ENCODE measurements at places on chromosomes 11 and 22. TPM values are rescaled to one million over a fixed set of nuclear protein-coding genes. Genes with fewer than 3 reads are reported as not detected.

DNA sequence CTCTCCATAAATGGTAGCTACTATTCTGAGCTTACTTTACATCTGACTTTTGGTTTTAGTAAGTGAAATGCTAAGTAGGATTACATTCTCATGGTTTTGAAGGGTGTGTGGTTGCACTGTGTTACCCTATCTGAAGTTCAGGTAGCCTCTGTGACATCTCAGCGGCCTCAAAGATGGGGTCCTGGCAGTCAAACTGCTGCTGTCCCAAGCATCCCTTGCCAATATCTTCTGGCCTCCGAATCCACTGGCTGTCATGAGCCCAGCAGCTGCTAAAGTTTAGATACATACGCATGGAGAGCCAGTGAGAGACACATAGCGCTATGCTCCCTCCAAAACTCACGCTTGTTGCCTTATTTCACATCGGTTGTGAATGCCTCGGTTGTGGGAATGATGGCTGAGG is 34.9 kb downstream of the UBASH3B start:
- DNase-seq, result no peak

DNA sequence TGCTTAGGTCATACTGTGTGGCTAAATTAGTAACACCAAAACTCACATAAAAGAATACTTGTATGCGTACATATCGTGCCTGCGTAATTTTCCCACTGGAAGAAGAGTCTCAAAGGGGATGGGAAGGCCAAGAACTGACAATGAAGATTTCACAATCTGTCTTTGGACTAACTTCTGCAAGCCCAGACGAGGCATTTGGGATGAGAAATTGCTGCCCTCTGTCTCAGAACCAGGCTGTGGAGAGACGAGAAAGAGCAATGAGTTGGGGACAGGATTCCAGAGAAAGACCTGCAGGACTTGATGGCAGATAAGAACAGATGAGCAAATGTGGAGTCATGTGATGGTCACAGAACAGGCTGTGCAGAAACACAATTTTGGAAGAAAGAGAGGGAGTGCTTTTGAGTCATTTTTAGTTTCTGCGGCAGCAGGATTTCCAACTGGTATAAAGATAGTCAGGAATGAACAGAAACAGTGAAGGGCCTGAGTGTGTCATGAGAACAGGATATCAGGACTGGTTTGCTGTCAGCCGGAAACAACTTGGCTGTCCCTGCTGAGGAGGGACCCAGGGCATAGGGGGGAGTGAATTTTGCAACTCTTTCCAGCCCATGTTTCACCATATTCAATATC is 82.7 kb upstream of the CTSC start:
- no peak for DNase-seq

The FIBP gene
- 158 TPM for total RNA-seq

DNA sequence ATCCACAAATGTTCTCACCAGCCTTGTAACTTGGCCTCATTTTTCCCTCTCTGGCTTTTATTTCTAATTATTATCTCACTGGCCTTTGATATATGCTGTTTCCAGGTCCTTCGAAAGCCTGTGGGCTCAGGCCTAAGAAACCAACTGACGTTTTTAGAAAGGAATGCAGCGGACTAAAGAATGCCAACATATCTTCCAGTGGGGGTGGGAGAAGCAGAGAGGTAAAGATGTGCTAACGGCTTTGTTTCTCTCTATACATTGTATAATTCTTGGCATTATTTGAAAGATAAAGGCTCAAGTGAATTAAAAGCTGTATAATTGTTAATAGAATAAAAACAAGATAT is 28.2 kb downstream of the OR6Q1 start:
- DNase-seq, result peak; percentile 36

The HTR3B gene
- not detected for total RNA-seq

The VSIG2 gene
- total RNA-seq, result not detected

DNA sequence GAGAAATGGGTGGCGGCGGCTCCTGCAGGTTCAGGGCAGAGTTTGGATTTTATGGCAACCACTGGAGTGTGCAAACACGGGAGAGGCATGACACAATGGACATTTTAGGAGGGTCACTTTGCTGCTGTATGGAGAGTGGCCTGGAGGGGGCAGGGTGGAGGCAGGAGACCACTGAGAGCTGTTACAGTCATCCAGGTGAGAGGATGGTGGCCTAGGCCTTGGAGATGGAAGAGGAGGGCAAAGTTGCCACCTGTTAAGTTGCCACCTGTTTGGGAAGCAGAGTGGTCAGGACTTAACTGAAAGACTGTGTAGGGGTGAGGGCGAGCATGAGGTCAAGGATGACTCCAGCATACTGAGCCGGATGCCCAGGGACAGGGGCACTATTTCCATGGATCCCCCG is 2.3 kb upstream of the RAD9A start:
- DNase-seq, result no peak

- DNase-seq, result no peak
These were observed 27.5 kb upstream of the PLAAT3 start for GRCh38 chr11:63641727-63642126.

The C11orf24 gene
- total RNA-seq, result 27.2 TPM

- DNase-seq, result no peak
These were observed 9.7 kb downstream of the OR5AN1 start for GRCh38 chr11:59368238-59369022.

DNA sequence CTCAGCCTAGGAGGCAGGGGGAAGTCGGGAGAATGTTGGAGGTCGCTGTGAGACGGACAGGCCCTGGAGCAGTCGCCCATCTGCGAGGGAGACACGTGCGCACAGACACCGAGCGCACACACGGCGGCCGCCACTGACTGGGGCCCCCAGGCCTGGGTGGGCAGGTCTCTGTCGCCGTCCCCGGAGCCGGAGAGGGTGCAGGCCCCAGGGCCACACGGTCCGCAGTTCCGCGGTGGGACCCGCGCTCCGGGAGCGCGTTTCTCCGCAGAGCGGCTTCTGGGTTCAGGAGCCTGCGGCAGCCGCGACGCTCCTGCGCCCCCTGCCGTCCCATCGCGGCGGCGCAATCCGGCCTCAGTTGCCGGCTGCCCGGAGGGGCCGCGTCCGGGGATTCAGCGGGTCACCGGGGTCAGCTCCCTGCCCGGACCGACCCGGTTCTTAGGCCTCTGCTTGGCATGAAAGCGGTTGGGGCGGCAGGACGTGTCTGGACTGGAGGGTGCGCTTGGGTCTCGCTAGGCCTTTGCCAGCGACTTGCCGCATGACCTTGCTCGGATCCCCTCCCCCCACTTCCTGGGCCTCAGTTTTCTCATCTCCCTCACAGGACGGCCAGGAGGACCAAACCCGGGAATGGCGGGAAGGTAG is 31.2 kb downstream of the PDE2A start:
- no peak for DNase-seq

DNA sequence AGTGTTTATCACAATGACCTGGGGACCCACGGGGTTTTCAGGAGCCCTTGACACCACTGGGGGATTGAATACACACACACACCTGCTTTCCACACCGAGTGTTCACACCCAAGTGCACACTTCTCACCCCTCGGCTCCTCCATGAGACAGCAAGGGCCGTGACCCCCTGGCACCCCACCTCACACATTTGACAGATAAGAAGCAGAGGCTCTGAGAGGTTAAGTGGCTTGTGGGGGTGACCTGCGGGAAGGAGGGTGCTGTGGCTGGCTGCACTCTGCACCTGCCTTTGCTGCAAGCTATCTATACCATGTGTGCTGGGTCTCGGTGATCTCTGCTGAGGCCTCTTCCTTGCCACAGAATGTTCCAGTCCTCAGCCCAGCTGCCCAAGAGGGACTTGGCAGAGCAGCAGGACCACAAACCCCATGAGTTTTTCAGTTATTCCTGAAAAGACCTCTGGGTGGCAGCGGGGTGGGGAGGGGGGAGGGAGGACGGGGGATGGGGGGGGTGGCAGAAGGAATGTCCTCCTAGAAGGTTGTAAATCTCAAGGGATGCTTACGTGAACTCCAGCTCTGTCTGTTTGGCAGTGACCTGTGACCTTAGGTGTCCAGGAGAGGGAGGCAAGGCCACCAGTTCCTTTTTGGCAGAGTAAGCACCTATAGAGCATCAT is 47.9 kb upstream of the RFPL3 start:
- DNase-seq, result no peak

The OR4D5 gene
- not detected for total RNA-seq

DNA sequence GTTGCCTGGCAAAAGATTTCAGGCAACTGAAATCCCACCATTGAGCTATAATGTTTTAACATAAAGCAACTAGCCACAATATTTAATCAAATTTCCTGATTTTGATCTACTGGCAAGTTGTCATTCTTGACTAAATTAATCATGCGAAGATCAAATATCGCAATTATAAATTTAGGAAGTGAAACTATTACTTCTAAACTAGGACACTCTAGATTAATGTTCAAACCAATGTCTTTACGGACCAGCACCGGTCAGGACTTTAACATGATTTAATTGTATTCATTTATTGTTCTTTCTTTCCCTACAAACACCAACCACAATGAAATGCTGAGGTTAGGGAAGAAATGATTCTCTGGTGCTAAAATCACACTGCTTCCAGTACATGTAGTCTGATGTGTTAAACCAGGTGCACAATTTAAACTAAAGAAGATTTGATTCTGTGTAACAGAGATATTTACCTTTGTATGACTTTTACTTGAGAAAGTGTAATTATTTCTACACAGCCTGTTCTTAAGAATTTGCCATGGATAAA is 14.9 kb downstream of the GAS2 start:
- no peak for DNase-seq

GRCh38 chr11:35045236-35045820 is 93.6 kb upstream of the CD44 start:
- no peak for DNase-seq

- no peak for DNase-seq
These were observed 7.4 kb upstream of the TH start for GRCh38 chr11:2178906-2179494.

The UEVLD gene
- 23.6 TPM for total RNA-seq

DNA sequence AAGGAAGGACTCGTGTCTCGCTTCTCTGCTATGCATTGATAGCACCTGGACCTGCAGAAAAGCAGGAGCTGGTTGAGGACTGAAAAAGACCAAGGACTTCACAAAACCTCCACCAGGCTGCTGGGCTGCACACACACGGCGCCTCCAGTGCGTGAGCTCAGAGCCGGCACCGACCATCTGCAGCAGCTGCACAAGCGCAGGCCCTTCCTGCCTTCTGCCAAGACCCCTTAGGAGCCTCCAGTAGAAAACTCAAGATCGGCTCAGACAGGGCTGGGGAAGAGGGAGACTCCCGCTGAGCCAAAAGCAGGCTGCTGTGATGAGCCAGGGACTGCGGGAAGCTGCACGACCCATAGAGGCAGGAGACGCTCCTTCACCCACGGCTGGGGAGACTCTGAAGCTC is 70.9 kb downstream of the PHF21B start:
- no peak for DNase-seq

DNA sequence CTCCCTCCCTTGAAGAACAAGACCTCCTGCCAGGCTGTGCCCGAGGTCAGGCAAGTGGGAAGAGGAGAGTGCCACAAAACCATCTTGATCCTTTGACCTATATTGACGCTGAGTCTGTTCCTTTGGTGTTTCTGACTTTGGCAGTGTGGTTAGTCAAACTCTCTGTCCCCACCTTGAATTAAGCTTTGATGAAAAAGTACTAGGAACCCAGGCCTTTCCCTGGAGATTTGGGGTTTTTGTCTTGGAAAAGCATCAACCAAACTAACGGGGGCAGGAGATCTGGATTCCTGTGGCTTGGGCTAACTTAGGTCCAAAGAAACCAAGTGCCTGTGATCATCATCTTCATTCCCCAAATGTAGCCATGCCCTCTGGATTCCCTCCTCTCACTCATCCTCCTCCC is 40.4 kb downstream of the ARFGAP2 start:
- DNase-seq, result no peak

The ASPHD2 gene
- total RNA-seq, result 5.4 TPM

The CRYBB2 gene
- 1.1 TPM for total RNA-seq

GRCh38 chr11:34749666-34750659 is 129.1 kb downstream of the EHF start:
- DNase-seq, result no peak

DNA sequence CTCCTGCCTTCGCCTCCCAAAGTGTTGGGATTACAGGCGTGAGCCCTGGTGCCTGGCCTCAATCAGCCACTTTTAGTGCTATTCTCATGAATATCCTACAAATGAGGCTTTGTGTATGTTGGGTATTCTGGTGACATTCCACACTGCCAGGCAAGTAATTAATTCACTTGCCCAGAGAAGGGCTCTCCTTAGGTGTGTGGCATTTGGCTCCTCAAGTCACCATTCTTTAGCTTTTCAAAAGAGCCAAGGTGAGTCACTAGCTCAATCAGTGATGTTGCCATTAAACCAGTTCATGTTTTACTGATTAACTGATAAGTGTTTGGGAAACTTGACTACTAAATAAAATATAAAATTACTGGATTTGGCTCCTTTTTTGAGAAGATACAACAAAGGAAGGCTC is 52.2 kb downstream of the SLC25A17 start:
- DNase-seq, result no peak

DNA sequence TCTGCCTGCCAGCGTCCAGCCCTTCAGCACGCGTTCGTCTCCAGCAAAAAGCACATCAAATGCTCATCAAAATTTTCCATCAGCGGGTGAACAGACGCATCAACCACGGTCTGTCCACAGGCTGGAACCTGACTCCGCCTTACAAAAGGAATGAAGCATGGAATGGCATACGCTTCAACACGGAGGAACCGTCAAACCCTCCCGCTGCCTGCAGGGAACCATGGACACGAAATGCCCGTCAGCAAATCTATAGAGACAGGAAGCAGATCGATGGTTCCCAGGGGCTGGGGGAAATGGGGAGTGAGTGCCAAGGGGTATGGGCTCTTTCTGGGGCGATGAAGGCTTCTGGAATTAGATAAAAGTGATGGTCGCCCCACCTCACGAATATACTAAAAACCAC is 16.2 kb downstream of the TSSC4 start:
- no peak for DNase-seq

The DDIAS gene
- total RNA-seq, result 1.2 TPM

- DNase-seq, result no peak
These were observed 5.7 kb downstream of the C11orf54 start for GRCh38 chr11:93747122-93747521.

DNA sequence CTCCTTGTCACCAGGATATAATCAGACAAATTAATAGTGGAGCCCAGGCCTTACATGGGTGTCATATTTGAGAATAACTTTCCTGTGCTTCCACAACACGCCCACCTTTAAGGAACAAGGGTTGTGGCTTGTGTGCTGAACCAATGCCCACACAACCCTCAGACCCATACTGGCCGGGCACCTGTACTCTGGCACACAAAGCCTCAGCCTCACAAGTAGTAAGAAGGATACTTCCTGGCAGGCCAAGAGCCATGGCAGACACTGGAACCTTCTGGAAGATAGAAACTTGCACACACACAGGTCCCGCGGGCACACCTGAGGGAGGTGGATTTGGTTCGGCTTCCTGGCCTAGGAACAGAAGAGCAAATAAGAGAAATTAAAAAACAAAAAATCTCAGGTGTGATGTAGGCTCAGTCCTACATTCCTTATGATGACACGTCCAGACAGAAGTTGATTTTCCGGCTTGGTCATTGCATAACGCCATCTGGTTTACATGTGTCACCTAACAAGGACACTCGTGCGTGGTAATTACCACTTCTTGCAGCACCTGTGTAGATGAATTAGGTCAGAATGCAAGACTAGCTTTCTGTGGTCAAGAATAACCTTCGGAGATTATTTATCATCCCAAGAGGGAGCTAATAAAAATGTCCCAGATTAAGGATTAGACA is 5.8 kb upstream of the BRD1 start:
- DNase-seq, result no peak

The SYT8 gene
- not detected for total RNA-seq
